Activated CD8-positive, alpha-beta memory T cell treated with anti-CD3 and anti-CD28 coated beads, Interleukin-2, amount 50 U/mL, for 48 hours (primary cell): ENCODE measurements at places on chromosomes 12 and 14.
A peak's percentile ranks its signal among the peaks of the same experiment; 100 is the strongest.

DNA sequence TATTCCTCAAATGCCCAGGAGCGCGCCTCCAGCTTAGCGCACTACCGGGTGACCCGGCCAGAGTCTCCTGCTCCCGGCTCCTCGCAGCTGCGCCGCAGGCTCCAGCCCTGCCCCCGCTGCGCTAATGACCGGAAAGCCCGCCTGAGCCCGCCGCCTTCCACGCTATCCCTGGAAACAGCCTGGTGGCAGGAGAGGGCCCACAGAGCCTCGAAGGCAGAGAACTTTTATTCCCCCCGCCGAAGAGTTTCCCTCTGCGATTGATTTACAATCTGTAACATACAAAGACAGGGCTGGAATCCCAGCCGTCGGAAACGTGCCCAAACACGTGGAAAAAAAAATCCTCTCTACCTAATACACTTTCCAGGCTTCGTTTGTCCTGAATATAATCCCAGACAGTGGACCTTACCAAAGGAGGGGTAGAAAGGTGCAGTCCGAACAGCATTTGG lies 1.5 kb downstream of the COL2A1 start:
- DNase-seq: no peak

DNA sequence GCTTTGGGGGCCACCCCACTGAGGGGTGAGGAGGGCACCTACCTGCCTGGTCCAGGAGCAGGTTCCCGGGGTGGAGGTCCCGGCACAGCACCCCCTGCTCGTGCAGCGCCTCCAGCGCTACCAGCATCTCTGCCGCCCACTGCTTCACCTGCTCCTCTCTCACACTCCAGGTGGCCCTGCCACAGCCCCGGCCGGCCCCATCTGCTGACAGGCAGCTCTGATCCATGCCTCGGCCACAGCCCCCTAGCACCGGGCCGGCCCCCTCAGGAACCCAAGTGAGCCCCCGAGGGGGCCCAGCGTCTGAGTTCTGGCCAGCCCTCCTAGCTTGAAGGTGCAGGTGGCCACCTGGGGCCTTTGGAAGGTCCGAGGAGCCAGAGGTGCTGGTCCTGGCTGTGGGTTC lies 13.6 kb downstream of the RPS6KL1 start:
- no peak for DNase-seq

- peak; percentile 62 for DNase-seq
Observed at GRCh38 chr14:22553445-22553844, 35.6 kb downstream of the DAD1 start.

GRCh38 chr14:98168211-98168985 lies 1103.6 kb downstream of the BCL11B start:
- no peak for DNase-seq

DNA sequence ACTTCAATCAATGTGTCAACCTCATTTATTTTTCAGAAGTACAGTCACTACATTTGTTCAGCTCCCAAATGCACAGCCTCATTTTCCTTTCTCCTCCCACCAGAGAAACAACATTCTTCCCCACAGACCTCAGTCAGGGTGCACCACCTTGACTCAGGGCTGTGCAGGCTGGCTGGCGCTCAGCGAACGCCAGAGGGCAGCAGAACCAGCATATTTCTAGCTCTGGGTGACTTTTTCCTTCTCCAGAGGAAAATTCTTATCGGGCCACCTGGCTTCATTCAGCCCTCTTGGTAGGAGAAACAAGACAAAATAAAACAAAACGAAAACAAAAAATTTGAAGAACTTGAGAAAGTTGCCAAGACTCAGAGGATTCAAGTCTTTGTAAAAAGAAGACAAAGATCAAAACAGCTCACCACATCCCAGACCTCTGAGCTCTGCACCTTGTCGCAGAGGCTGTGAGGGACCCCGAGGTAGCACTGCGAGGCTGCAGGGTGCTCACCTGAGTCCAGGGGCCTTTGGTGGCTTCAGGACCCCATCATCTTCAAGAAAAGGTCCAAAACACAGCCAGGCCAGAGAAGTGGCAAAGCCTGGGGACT lies 33.7 kb downstream of the PAH start:
- DNase-seq: peak; percentile 61

- no peak for DNase-seq
Observed at GRCh38 chr12:121829250-121829918, 25.6 kb downstream of the SETD1B start.

- DNase-seq: no peak
Observed at GRCh38 chr14:92994131-92994676, 71.3 kb downstream of the CHGA start.

- DNase-seq: no peak
Observed at GRCh38 chr14:28242895-28243294, 523.7 kb upstream of the FOXG1 start.

- no peak for DNase-seq
Observed at GRCh38 chr14:72479461-72479931, 414.4 kb downstream of the DPF3 start.

DNA sequence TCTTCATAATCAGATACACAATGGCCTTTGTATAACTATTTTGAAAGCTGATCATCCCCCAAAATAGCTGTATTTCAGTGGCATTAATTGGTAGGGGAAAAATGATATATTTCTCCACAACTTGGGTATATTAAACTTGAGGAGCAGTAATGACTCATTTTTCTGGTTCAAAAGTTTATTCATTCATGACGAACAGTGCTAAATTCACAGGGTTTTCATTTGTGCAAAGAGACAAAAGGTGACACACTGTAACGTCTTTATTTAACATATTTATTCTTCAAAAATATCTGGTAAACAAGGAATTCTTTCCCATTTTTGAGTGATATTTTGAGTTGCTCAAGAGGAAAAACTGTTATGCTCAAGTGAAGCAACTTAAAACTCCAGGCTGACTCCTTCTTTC lies 415.5 kb upstream of the SOX5 start:
- no peak for DNase-seq

- no peak for DNase-seq
Observed at GRCh38 chr12:52699373-52699772, 4.0 kb downstream of the KRT77 start.

GRCh38 chr12:115375186-115375991 lies 691.4 kb upstream of the TBX3 start:
- DNase-seq: no peak

GRCh38 chr12:4001841-4002240 lies 128.6 kb upstream of the PARP11 start:
- DNase-seq: no peak

- no peak for DNase-seq
Observed at GRCh38 chr14:59037086-59037485, 151.4 kb upstream of the DAAM1 start.

- DNase-seq: no peak
Observed at GRCh38 chr14:59155886-59156285, 32.6 kb upstream of the DAAM1 start.

DNA sequence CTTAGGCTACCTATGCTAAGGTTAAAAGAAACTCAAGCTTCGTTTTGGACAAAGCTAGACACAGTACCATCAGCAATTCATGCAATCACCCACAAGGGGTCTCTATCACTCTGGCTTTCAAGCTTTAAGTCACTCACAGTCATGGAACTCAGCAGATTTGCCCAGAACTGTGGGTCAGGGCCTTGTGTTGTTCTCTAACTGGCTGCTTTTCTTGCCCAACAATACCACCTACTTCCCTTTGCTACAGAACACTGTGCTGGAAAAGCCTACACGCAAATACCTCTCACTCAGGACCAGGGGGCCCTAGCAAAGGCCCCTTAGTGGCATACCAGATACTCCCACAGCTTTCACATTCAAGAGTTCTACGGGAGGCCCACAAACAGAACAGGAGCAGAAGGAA lies 9.1 kb downstream of the NEMP1 start:
- no peak for DNase-seq

DNA sequence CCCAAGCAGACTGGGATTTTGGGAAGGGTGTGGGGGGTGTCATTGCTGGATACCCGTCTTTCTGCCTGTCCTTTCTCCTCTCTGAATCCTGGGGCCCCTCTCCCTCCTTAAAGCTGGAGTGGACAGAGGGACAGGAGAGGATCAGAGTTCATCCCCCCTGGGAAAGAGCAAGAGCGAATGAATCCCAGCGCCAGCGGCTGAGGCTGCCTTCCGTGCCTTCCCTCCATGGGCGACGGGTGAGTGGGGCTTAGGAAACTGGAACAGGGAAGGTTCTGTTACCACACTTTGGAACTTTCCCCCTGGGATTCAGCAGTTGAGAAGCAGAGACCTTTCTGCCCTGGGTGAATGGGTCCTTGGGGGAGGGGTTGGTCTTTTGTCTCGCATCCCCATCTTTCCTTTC lies 16.2 kb upstream of the RIN3 start:
- DNase-seq: peak; percentile 25

DNA sequence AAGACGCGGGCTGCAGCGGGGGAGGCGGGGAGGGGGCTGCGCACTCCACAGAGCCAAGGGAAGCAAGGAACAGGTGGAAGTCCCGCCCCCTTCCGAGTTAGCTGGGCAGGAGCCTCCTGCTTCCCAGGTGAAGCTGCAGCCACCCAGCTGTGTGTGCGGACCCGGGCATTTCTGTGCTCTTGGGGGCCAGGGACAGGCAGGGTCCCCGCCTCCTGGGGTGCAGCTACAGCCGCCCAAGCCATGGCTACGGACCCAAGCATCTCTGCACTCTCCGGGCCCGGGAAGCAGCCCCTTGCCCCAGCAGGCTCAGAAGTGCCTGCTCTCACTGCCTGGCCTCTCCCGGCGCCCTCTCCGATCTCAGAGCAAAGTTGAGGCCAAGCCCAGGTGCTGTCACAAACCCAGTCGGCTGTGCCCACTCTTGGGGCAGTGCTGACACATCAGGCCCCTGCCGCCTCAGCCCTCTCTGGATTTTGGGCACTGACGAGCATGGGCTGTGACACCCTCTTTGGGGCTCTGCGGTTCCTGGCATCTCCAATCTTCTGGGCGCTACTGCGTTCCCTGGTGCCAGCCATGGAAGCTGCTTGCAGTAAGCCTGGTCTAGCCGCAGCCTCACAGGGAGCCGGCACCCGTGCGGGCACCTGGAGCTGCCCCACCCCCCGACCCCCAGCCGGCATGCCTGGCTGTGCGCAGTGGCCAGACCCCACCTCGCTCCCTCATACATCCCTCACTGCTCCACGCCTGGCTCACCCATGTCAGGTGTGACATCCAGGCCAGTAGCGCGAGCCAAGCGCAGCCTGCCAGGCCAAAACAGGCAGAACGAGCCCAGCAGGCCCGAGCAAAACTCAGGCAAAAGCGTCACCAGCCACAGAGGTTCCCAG lies 8.5 kb upstream of the MGAT4C start:
- no peak for DNase-seq

DNA sequence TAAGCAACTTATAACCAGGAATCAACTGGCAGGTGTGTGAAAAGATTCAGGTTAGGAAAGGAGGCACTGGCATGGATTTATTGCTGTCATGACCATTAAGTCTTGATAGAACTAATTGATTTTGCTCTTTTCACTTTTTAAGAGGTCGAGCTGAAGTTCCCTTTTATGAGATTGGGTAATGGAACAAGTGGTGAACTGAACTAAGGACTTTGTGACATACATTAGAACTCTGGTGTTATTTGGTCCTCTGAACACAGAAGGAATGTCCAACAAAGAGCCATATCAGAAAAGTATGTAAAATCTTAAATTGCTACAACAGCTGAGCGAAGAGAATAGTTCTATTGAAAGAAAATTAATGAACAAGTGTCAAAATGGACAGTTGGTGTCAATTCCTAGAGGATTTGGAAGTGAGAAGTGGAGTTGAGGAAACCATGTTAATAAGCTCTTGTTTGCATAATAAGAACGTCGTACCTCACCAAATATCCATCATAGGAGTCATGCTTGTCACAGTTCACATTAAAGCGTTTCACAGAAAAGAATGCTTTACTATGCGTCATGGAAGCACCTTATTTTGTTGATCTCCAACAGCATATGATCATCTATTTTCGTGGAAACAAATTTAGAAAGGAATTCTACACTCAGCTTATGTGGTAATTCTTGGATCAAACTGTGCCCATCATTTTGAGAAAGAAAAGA lies 8.4 kb upstream of the MYF6 start:
- DNase-seq: no peak

GRCh38 chr14:80718940-80719339 lies 222.6 kb downstream of the CEP128 start:
- DNase-seq: no peak

DNA sequence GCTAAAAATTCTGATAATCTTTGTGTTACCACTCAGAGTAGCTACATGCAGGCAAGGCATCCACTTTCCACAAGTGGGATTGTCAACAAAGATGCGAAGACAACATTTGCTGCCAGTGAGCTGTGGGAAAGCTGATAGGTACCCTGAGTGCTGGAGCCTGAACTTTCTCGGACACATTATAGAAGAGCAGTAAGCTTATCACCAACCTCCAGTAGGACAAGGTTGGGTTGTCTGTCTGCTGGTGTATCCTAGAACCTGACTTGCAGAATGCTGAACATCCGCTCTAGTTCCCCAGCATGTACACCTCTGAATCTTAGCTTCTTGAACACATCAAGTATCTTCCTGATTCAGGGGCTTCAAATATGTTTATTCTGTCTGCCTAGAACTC lies 103.8 kb upstream of the PPM1H start:
- no peak for DNase-seq

GRCh38 chr12:57465747-57466505 lies 6.3 kb downstream of the GLI1 start:
- no peak for DNase-seq

GRCh38 chr12:101181776-101182175 lies 28.3 kb downstream of the SLC5A8 start:
- DNase-seq: no peak

GRCh38 chr12:116962197-116962596 lies 51.4 kb downstream of the FBXW8 start:
- DNase-seq: no peak

DNA sequence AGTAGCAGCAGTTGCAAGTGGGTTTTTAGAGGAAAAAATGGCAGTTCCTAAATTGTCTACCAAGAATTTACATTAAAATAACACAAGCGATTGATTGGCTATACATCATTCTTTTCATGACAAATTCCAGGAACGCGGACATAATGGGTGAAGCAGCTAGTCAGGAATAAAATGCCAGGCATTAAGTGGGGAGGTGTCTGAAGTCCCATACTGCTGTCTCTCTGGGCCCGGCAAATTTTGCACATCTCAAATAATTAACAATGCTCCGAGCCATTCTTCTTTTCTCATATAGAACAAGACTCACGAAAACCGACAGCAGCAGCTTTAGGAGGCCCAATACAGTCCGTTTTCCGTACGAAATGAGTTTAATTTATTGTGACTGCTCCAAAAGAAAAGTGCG lies 696 bp downstream of the RPL36AL start:
- DNase-seq: no peak

GRCh38 chr14:22994762-22995275 lies 12.5 kb upstream of the AJUBA start:
- DNase-seq: no peak

- DNase-seq: no peak
Observed at GRCh38 chr12:13208533-13209435, 12.3 kb downstream of the EMP1 start.

- peak; percentile 68 for DNase-seq
Observed at GRCh38 chr14:23294734-23295561, 7.7 kb downstream of the PPP1R3E start.

DNA sequence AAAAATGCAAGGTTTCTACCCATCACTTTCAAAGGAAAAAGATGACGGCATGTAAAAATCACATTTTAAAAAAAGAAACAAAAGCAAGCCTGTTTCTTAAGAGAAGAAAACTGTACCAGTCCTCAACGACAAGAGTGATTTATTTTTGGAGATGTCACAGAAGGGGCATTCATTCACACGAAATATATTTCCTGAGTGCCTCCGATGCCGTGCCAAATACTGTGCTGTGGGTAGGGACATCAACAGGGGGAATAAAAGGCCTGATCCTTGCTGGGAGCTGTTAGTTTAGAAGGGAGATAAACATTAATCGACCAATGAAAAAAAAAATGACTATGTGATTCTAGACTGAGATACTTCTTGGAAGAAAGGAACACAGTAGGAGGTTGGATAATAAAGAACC lies 297.5 kb upstream of the SOX5 start:
- no peak for DNase-seq
